Activated CD4-positive, alpha-beta T cell treated with anti-CD3 and anti-CD28 coated beads, Interleukin-2, Interleukin-4, amounts not matched to agents 100 ng/mL and 50 ng/mL, durations not matched to agents 16 hours and 8 hours (primary cell): ENCODE measurements at places on chromosomes 4 and X.

GRCh38 chr4:124266721-124267120 is 445.8 kb downstream of the ANKRD50 start:
- DNase-seq: no peak

GRCh38 chr4:723751-724530 is 18.3 kb downstream of the PCGF3 start:
- no peak for DNase-seq

GRCh38 chrX:2464677-2465166 is 36.1 kb downstream of the DHRSX start:
- DNase-seq: no peak

GRCh38 chr4:52554612-52555355 is 104.3 kb downstream of the USP46 start:
- no peak for DNase-seq
